ENCODE measurements at places on chromosomes 2 and 18.

GRCh38 chr2:177460973-177461585, 68.5 kb downstream of the AGPS start:
- DNase-seq, result no peak

GRCh38 chr2:214261683-214262082, 149.2 kb upstream of the VWC2L start:
- no peak for DNase-seq

DNA sequence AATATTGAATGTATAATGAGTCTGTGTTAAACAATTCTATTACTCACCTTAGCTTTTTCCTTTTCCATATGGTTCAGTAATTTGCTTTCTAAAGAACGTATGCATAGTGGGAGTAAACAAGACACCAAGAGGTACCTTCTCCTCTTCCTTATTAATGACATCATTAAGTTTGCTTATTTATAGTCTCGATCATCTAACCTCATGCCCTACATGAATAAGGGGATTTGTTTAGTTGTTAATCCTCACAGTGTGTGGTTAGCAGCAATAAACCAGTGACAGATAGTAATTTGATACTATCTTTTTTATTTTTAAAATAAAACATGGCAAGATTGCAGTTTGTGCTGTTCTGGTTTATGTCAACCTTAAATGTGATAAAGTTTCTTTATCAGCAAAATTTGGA, 69.7 kb downstream of the COBLL1 start:
- peak; percentile 38 for DNase-seq

DNA sequence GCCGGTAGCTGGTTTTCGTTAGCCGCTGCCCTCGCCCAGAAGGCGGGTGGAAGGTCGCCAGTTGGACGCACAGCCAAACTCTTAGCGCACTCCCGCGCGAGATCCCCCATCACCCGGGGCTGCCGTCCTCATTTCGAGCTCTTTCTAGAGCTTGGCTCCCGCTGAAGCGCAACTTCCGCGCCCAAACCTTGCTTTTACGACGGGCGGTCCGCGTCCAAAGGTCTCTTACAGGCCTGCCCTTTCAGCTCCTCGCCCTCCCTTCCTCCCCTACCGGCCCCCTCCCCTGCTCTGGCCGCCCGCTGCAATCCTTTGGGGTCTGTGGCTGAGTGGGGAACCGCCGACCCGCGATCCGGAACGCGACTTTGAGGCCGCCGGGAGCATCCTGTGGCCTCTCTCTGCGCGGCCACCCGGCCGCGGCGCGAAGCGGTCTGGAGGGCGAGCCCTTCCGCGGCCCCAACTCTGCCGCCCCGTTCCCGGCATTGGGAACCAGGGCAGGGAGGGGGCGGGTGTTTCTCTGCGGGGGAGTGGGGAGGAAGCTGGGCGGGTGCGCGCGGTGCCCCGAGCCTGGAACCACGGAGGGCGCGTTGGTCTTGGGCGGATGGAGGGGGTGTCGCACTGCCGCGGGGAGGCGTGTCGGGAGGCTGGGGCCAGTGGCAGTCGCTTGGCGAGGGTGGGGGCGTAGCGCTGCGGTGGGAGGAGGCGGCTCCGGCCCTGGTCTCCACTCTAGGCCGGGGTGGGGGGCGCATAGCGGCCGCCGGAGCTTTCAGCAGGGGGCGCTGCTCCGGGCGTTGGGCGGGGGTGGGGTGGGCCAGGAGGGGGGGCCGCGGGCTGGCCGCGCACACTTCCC, at the start of gene GDF7:
TSS of gene GDF7 (plus strand) at position 841 of the 847 bp plus-strand sequence. CDS start 96 bp downstream, outside the sequence.
- peak; percentile 36 for DNase-seq

- DNase-seq, result no peak
Observed at GRCh38 chr2:158253170-158253569, 151.5 kb downstream of the UPP2 start.

DNA sequence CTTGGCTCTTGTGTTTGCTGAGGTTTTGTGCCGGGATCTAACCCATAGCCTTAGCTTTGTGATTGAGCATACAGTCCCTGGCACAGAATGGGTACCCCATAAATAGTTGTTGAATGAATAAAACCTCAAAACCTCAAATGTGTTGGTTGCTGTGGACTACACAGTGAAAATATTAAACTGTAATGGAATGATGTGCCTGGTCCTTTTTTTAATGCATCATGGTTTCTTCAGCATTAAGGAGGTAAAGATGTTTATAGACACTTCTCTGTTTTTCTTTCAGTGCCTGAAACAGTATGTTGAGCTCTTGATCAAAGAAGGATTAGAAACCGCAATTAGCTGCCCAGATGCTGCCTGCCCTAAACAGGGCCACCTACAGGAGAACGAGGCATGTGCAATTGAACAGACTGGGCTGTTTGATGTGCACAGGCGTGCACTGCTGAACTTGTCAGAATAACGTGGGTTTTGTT, 97.0 kb downstream of the RNF144A start:
- peak; percentile 78 for DNase-seq

DNA sequence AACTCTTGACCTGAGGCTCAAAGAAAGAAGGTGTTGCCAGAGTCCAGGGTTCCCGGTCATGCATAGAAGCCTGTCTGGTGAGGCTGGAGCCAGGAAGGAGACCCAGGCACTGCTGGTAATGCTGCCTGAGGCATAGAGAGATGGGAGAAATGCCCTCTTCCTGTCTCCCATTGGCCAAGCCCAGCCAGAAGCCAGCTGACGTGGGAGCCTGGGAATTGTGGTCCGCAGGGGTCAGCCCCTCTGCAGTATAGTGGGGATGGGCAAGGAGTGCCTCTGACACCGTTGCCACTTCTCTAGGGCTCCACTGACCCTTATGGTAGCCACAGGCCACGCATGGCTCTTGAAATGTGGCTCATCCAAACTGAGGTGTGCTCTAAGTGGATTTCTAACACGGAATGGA, 95.7 kb downstream of the CTIF start:
- DNase-seq, result no peak

DNA sequence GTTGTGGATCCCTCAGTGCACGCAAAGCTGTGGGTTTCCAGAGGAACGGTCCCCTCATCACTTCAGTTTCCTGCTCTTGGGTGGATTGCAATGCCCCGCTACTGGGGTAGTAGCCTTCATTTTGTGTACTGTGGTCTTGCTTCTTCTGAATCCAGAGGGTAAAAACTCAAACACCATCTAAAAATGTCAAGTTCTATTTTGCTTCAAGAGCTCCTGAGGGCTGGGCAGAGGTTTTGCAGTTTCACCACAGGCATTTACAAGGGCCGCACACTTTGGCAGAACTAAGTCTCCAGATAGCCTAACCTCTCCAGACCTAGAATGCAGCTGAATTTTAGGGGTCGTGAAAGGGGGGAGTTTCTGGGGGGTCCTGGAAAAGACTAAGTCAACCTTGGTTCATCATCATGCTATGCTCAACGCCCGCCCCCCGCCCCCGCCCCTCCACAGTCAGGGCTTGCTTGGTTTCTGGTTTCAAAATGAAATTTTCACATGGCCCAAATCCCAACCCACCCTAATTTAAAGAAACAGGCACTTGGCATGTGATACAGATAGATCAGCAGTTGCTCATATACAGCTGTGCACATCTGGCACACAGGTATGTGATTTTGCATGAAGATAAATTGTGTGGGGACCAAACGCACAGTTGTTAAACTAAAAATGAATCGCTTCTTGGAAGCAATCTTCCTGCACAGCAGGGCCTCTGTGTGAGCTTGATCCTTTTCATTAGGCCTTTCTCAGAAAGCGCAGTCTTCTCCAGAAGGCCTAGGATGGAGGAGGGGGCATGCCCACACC, 329.6 kb downstream of the OSR1 start:
- no peak for DNase-seq

DNA sequence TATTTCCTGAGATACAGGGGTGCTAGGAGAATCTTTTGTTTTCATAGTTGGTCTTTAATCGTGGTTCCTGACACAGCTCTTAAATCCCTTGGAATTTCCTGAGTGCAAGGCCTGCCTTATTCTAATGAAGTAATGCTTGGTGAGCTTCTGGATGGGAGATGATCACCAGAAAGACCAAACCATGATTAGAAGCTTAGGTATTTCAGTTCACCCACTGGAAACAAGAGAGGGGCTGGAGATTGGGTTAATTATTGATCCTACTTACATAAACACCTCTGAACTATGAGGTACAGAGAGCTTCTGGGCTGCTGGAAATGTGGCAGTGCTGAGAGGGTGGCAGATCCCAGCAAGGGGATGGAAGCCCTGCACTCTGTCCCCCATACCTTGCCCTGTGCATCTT, 406.8 kb downstream of the THSD7B start:
- DNase-seq, result no peak

GRCh38 chr2:164710837-164711765, 89.8 kb upstream of the GRB14 start:
- no peak for DNase-seq

GRCh38 chr18:8974696-8975095, 127.8 kb upstream of the NDUFV2 start:
- DNase-seq, result no peak

DNA sequence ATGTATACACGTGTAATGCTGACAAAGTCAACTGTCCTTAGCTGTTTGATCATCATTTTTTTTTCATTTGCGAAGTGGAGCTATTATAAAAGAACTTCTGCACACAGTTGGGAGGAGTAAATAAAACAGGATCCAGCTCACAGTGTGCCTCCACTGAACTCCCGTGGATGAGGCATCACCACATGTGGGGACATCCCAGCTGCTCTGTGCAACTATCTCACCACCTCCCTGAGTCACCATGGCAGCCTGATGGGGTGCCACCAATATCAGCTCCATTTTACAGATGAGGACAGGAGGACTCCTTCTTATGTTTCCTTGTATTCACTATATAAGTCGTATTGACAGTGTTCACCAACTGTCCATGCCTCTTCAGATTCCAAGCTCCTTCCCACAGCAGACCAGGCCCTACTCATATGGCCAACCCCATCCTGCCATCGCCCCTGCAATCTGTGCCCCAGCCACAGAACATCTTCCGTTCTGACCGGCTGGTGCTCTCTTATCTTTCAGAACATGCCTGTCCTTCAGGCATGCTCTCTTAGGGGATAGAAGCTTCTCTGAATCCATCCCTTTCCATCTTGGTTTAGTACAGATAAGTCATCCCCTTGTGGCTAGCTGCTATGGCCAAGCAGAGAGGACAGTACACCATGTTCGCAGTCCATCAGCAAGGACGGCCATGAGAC, 288.1 kb downstream of the RNF144A start:
- DNase-seq, result no peak

DNA sequence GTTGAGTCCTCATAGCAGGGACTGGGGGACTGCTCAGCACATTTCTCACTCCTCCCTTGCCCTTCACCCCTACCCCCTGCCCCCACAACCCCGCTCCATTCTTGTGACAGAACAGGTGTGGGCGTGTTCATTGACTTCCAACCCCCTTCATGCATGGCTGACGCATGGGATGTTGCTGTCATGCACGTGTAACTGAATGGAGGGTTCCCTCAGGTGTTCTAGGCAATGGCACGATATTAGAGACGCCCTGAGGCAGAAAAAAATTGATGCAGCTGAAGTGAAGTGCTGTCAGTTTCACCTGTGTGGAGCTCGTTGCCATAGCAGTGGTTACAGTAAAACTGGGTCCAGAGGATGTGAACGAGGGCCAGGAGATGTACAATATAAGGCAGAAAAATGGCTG, 6.5 kb upstream of the THOC1 start:
- no peak for DNase-seq

- no peak for DNase-seq
Observed at GRCh38 chr2:189555232-189555631, 25.4 kb downstream of the SLC40A1 start.

DNA sequence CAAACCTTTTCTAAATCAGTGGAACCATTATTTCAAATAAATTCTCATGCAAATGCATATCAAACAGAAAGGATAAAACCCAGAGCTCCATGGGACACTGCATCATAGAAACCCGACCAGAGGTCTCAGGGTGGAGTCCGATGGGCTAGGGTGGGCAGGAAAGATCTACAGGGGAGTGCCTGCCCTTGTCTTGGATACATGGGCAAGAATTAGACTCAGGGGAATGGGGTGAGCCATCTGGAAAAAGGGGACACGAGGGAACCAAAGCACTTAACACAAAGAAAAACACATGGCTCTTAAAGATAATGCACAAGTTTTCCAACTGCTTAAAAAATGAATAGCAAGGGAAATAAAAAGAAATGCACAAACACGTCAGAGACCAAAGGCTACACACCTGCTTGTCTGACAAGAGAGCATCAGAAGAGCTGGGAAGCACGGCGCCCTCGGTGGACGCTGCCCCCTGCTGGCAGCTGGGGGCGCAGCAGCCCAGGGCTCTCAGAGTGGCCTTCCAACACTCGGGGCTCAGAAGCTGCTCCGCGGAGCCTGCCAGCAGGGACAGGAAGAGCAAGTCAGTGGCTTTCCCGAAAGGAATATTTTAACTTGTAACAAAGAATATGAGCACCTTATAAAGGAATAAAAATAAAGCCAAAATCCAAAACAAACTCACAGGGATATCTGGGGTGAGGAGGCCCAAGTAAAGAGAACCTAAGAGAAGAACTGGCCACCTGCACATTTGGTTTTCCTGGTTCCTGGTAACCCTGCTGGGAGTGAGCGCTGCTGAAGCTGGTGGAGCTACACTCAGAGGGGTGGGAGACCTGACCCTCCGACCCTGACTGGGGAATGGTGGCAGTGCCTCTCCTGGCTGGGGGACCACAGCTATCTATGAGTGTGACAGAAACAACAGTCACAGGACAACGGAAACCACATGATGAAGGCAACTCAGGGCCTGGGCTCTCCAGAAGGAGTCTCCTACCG, 54.5 kb downstream of the SIGLEC15 start:
- peak; percentile 63 for DNase-seq

- DNase-seq, result no peak
Observed at GRCh38 chr2:152391318-152391717, 56.3 kb downstream of the FMNL2 start.

DNA sequence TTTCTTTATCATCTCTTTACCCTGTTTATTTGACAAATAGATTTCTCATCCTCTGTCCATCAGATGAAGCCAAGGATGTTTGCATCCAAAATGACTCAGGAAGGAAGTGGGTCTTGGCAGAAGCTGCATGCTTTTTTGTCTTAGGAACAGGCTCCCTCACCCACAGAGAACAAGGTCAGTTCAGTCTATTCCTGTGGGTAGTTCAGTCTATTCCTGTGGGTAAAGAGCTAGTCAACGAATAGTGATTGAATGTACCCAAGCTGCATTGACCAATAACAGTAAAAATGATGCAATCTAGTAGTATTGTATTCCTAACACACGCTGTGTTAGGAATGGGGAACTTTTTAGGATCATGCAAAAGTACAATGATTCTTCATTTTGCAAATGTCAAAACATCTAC, 290.8 kb upstream of the TANK start:
- peak; percentile 11 for DNase-seq
